ENCODE measurements at places on chromosomes 3 and 15.

- peak; percentile 80 for DNase-seq
These were observed 212.5 kb downstream of the OSBPL10 start for GRCh38 chr3:31768479-31769125.

- DNase-seq = no peak
These were observed 14.2 kb downstream of the CFAP91 start for GRCh38 chr3:119716998-119717397.

DNA sequence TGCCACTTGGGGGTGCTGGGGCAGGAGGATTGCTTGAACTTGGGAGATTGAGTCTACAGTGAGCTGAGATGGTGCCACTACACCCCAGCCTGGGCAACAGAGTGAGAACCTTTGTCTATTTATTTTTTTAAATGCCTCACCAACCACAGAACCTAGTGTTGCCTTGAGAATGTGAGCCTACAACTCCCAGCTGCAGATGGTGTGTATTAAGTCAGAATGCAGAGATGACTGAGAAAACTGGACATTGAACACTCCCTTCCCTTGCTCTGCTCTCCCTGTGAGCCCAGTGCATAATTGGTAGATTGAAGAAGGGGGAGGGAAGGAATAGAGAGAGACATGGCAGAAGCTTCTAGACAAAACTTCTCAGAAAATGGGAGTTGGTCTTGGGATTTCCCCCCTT is 53.5 kb downstream of the CCDC33 start:
- DNase-seq = no peak

DNA sequence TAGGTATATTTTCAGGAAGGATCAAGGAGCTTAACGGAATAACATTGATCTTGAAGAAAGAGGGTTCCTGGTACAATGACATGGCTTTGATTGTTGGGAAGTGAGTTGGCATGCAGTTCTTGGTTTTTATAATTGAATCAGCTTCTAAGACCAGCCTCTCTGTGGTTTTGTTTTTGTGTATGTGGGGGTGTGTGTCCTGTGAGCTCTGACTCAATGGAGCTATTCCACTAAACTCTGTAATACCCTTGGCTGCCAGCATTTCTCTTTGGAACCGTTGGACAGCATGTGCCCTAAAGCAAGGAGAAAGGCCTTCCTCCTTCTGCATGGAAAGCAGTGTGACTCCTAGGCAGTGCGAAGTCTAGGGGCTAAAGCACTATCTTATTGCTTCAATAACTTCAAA is 124.8 kb downstream of the EDEM1 start:
- no peak for DNase-seq

- DNase-seq = no peak
These were observed 146.5 kb upstream of the MME start for GRCh38 chr3:154933581-154933980.

- no peak for DNase-seq
These were observed 16.2 kb upstream of the TMEM40 start for GRCh38 chr3:12775226-12775625.

DNA sequence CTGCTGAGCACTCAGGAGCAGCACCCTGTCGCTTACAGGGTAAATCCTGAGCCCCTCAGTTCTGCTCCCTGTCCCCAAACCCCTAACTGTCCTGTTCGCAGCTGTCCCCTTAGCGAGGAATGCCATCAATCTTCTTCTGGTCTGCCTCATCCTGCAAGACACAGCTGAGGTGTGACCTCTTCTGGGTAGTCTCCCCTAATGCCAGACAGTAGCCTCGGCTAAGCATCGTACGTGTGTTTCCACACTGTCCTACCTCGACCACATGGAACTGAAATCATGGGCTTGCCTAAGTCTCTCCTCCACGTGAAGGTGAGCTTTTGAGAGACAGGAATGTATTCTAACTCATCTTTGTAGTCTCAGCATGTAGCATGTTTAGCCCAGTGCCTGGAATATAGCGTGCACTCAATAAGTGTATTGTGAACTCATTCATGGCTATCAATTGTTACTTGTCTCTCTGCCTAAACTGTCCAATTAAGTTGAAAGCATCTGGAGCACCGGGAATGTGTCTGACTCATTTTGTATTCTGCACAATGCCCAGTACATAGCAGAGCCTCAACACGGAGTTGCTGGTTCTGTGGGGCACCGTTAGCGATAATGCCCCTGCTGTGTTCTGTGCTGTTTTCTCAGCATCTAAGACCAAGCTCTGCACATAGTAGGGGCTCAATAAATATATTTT is 90.2 kb downstream of the HES1 start:
- no peak for DNase-seq

- DNase-seq = no peak
These were observed 307.1 kb downstream of the KBTBD8 start for GRCh38 chr3:67305160-67305559.

DNA sequence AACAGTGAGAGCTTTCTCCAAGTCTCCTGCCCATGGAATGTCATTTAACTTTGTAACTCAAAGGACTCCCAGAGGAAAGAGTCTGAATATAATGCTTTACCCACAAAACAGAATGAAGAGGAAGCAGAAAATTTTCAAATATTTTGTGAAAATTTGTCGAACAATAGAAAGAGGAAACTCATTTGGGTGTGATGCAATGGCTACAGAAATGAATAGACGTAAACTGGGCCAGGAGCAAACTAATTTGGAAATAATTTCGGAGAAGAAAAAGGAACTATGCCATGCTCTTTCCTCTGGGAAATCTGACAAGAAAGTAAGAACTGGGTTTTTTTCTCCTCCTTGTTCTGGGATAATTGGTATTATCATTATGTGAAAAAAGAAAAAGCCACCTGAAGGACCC is 11.2 kb upstream of the SUMF1 start:
- DNase-seq = no peak

GRCh38 chr3:49554633-49555265 is 472 bp downstream of the BSN start:
- DNase-seq = no peak

Measured in ovary (tissue), 10 donors.